PC-9 (cell line): ENCODE measurements at places on chromosomes 2 and 18. TPM values are rescaled to one million over a fixed set of nuclear protein-coding genes. Genes with fewer than 3 reads are reported as not detected.

SLC66A2 gene
- total RNA-seq = 24.3 and 28.0 TPM in 2 replicates

ANKRD29 gene
- 4.3 and 4.6 TPM in 2 replicates for total RNA-seq

- DNase-seq = no peak
These were observed 35.6 kb upstream of the B3GNT7 start for GRCh38 chr2:231359948-231360347.

GRCh38 chr2:112582314-112582746, 2.1 kb upstream of the CHCHD5 start:
- peak; percentile 45 for DNase-seq

DNA sequence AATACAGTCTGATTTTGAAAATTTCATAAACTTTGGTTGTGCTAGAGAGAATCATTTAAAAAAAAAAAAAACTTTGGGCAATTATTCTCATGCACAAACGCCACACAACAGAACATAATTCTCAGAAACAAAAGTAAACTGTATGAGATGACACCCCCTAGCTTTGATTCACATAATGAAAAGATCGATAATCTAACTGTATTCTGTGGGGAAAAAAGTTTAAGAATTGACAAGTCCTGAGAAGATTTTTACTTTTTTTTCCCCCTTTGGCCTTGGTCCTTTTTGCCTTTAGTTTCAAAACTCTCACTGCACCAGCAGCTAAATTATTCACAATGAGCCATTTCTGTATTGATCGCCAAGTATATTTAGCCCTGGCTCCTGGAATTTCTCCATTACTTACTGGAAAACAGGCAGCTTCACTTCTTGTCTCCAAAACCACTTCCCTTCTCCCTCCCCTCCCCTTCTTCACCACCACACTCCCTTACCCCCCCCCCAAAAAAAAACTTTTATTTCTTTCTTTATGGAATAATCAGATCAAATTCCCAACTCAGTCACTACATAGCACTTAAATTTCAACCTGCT, 2.0 kb downstream of the IKZF2 start:
- DNase-seq = no peak
